ENCODE measurements at places on chromosomes 5 and 9.

- DNase-seq: no peak
Measured at GRCh38 chr9:76373173-76373783, 20.9 kb downstream of the RFK start.

DNA sequence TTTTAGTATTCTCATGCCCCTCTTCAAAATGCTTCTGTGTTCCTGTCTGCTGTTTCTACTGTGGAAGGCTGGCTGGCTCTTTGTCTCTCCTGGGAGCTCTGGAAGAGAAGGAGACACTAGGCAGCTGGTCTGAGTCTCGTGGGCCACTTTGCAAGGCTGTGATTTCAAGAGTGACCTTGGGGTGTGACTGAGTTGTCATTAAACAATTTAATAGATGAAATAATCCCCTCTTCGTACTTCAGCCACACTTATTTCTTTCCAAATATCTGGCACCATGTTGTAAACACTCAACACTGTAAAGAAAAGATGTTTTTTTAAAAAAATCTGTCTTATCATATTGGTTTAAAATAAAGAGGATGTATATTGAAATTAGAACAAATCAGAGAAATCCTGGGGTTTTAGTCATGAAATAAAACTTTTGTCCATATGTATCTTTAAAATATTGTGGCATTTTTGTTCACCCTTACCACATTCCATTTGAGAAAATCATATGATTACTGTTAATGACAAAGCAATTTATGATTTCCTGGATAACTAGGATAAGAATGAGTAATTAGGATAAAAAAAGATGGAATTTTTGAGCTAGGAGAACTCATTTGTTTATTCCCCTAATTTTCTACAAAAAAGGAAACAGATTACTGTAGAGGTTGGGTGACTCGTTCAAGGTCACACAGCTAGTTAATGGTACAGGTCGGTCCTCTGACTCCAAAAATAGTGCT lies 200.8 kb downstream of the MAT2B start:
- DNase-seq: no peak

GRCh38 chr5:34534523-34535103 lies 121.5 kb upstream of the RAI14 start:
- no peak for DNase-seq

DNA sequence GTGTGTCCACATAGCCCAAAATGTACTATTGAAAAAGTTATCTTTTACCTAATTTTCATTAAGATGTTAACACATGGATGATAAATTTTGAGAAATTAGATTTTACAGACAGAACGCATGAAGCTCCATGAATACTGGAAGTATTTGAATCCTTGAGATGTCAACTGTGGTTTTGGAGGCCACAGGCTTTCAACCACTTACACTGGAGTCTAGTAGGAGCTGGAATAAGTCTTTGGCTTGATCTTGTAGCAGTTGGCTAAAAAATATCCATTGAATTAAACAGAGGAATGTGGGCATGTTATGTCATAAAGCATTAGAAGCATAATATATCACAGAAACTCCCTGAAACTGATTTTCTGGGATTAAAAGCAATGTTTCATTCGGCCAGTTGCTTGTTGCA lies 52.9 kb downstream of the CAMK4 start:
- DNase-seq: no peak

DNA sequence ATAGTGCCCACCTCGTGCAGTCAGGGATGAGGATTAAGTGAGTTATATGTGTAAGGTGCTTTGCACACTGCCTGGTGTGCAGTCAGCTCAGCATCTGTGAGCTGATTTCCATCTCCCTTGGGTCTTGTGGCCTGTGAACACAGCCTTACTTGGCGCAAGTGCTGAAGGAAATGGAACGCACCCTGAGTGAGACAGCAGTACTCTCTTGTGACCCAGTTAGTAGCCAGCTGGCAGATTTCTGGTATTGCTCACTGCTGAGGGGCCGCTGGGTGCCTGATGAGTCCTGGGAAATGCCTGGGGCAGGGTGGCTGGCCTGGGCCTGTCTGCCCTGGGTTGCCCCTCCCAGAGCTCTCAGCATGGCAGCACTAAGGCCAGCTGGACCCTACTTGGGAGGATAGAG lies 90.9 kb upstream of the BOD1 start:
- no peak for DNase-seq

GRCh38 chr9:21326526-21327139 lies 8.6 kb downstream of the KLHL9 start:
- peak; percentile 71 for DNase-seq

DNA sequence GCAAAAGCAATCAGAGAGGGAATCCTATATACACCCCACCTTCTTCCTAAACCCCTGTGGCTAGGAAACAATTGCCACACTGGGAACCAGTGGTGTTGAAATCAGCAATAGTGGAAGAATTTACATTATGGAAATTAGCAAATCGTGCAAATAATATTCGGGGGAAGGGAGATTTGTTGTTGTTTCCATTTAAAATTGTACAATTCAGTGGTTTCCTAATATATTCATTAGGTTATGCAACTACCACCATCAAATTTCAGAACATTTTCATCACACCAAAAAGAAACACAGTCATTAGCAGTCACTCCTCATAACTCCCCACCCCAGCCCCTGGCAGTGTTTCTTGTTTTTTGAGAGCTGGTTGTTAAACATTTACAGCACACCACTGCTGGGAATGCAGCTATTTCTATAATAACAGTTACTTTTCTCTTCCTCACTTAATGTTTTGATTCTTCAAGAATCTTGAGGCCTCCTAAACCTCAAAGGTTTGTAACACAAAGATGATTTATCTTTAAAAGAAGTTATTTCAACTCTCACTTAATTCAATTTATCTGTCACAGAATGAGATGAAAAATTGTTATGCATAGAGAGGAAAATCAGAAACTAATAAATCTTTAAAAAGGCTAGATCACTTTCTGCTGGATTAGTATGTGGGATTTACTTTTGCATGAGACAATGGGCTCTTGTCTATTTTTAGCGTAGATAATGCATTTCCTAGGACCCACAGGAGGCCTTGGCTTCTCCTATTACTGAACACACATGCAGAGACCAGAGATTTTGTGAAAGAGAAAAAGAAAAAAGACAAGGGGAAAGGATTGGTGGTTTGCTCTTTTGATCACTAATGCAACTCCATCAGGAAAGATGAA lies 91.8 kb upstream of the DAPK1 start:
- no peak for DNase-seq

DNA sequence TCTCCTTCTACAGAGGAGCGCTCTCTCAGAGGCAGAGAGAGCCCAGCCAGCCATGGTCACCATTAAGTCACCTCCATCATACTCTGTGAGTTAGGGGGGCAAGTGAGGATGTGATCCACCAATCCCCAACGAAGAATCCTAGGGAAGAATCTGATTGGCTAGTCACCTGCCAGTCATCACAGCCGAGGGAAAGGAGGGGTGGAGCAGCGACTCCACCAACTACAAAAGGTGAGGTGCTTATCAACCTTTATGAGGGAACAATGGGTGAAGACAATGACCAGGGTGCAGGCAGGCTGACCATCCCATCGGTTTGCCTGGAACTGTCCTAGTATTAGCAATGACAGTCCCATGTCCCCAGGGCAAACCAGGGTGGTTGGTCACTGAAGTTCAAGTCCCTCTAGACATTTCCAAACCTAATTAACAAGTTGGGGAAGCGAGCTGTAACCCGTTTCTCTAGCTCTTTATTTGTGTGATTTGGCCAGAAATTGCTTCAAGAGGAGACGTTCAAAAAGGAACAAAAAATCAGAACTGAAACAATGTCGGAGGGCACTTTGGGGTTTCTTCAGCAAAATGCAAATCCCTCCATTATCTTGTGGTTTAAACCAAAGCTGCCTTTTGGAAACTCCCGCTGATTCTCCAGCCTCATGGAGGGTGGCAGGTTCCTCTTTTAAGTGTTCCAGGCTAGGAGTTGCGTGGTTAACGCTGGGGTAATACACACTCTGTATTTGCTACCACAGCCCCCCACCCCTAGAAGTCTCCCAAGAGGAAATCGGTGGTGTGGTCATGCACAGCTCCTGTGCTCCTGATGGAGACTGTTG lies 18.8 kb upstream of the FCN1 start:
- peak; percentile 12 for DNase-seq

DNA sequence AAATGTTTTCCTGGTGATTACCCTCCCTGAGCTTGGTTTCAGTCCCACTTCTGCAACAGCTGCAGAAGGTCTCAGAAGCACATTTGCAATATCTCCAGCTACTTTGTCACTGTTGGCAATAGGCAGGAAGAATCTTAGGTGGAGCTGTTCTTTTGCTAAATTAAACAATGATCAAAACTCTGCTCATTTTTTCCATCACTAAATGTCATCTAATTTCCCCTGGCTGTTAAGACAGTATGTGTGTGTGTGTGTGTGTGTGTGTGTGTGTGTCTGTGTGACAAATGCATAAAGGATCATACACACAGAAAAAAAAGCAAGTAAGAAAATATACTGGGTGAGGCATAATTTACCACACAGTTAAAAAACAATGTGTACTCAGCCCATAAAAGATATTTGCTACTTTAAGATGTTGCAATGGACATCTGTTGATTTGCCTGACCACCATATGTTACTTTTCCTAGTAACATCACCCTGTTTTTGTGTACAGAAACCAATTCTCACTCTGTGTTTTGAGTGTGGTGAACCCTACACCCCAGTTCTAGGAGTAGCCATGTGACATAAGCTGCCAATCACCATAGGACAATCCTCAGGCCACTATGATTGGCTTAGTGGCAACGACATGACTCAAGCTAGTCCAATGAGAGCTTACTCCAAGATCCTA lies 572.6 kb upstream of the CLINT1 start:
- no peak for DNase-seq

DNA sequence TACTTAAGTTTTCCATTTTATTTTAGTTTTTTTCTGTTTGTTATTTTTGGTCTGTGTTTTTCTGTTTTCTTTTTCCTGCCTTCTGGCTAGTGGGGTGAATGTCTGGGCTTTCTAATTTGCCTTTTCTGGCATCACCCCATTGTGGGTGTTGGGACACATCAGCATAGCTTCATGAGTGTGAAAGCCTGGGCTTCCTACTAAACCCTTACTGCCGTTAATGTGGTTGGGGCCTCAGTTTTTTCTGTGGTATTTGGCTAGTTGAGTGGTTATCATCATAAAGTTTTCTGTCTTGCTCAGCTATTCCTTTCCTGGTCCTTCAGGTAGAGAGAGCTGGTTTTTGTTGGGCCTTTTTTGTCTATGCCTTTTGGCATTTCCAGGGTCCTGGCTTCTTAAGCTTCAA lies 21.4 kb downstream of the C5orf47 start:
- DNase-seq: no peak

- no peak for DNase-seq
Measured at GRCh38 chr9:126818482-126818881, 13.6 kb downstream of the ZBTB43 start.

DNA sequence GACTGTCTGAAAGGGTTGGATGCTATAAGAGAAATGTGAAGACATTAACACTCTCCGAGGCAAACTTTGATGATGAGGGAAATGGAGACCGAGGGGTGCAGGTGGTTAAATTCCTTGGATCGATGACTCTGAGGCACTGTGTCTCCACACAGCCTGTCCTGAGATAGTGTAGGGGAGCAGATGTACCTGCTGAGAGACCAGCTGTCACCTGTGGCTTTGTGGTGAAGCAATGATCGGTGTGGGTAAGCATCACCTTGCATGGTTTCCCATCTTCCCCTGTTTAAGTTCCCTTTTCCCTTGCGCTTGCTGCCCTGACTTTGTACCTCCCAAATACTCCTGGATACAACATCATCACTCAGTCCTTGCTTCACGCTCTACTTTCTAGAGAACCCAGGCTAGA lies 9.8 kb upstream of the MIER3 start:
- no peak for DNase-seq

Measured in CD4-positive, alpha-beta T cell treated with Interleukin-10 for 1 hour (primary cell).